HEK293T (cell line): ENCODE measurements at places on chromosomes 13 and 19.

DNA sequence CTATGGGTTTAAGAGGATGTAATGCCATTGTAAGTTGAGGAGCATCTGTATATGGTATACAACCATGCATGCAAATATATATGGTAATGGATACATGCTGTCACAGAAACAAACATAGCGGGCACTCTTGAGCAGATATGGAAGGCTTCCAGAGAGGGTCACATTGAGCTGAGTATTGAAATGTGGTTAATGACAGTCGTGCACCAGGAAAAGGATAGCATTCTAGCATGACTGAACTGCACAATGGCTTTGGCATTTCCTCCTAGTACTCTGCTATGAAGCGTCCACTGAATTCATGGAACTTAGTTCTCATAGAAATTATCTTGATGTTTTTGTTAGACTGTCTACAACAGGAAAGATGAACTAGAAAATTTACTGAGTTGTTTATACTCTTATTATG is 25.2 kb downstream of the DGKH start:
- no peak for DNase-seq

DNA sequence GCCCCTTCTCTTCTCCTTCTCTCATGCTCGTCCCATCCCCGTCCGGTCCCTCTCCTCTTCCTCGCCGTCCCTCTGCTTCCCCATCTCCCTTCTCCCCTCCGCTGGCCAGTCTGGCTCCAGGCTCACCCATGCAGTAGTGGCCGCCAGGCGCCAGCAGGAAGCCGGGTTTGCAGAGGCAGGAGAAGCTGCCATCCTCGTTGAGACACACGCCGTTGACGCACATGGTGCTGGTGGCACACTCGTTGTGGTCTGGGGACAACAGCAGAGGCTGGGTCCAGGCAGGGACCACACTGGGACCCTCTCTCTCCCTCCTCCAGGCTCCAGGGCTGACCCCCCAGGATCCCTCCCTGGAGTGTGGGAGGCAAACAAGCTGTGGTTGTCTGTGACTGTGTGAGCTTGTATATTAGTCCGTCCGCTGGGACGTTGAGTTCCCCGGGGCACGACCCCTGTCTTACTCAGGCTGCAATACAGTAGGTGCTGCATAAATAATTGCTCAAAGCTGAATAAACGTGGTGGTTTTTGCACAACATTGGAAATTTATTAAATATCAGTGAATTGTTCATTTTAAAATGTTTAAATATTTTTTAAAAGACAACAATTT is 16.4 kb downstream of the FBN3 start:
- DNase-seq, result no peak

DNA sequence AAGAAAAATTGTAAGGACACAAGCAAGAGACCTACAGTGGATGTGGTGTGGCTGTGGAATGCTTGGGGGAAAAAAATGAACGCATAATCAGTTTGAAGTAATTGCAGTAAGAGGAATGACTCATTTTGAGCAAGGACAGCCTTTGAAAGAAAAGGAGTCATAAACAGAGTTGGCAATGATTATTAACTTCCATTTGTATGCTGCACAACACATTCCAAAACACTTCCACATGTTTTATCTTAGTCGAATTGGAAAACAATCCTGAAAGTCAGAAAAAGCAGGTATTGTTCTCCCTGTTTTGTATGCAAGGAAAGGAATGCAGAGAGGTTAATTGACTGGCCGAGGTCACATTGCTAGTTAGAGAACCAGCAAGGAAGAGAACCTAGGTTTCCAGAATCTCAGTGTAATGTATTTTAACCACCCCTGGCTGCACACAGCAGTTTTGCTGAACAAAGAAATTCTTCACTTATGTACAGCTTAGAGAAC is 630.0 kb upstream of the MIR17HG start:
- DNase-seq, result no peak

GRCh38 chr13:25080773-25081172 is 15.2 kb upstream of the PABPC3 start:
- no peak for DNase-seq

DNA sequence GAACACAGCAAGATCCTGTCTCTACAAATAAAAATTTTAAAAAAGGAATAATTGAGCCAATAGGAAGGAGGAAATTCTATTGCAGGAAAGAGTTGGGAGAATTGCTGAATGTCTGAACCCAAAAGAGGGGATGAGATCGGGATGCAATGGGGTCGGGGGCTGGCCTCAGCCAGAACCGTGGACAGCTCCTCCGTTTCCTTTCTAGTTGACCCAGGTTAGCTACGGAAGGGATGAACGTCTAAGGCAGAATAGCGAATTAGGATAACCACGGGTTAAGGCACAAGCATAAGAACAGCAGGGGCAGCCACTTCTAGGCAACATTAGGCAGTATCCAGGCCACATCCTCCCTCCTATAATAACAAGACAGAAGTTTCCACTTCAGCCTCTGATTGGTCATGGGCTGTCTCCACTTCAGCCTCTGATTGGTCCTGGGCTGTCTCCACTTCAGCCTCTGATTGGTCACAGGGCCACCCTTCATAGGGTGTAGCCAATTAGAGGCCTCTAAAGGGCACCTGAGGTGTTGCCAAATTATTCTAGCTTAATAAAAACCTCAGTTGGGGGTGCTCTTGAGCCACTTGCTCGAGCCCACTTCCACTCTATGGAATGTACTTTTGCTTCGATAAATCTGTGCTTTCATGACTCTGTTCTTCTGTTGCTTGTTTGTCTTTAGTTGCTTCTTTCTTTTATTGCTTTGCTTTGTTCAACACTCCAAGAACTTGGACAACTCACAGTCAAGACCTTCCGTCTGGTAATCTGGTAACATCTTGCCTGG is 24.9 kb upstream of the TPM4 start:
- DNase-seq, result no peak

DNA sequence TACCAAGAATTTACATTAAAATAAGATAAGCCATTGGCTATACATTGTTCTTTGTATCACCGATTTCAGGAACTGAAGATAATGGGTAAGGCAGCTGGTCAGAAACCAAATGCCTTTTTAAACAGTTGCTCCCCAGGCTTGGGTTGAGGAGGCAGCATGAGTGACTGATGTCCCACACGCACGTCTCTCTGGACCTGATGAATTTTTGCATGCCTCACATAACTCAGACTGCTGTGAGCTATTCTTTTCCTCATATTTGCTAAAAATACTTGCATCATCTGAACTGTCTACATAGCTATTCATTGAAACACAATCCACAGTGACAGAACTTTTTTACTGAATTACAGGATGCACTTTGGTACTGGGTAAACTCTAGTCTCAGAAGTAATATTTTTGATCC is 123.6 kb upstream of the MAB21L1 start:
- no peak for DNase-seq

DNA sequence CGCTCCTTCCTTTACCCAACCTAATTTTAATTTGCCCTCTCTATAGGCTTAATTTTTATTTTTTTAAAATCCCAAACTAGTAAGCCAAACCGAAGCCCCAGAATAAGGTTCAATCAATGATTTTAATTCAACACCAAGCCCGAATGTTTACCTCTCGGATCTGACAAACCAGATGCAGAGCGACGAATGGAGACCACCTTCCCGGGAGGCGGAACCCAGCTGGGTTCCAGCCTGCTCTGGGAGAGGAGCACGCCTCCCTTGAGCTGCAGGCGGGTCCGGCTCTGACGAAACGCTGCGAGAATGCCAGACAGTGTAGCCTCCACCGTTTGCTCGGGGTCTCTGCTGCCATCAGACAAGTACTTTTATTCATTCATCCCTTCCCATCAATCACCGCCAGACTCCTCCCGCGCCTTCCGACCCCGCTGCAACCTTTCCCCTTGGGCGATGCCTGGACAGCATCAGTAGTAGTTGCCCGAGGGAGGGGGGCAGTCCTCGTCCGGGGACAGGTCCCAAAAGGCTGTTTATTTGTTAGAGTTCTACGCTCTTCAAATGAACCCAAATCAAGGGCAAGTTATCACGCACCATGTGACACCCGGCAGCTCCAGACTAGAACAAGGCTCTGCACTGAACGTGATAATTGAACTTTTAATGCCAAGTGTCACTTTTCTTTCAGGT is 752 bp upstream of the EDNRB start:
- peak; percentile 80 for DNase-seq

GRCh38 chr13:53920916-53921315 is 892.3 kb downstream of the OLFM4 start:
- no peak for DNase-seq

GRCh38 chr13:109151696-109152095 is 522.3 kb downstream of the MYO16 start:
- DNase-seq, result no peak

- DNase-seq, result peak; percentile 19
These were observed 2.5 kb downstream of the ZC3H4 start for GRCh38 chr19:47111006-47111621.

DNA sequence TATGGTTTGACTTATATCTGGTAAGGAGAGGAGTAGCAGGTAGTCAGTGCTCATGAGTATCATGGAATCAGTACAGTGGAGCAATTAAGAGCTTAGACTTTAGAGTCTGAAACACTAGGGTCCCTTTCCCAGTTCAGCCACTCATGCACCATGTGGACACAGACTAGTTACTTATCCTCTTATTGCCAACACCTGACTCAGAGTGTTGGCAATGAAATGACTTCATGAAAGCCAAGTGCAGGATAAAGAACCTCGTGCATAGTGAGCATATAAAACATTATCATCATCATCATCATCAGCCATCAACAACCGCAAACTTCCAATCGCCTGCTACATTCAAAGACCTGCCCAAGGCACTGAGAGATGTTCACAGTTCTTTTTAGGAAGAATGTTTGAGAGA is 164.2 kb downstream of the FOXO1 start:
- DNase-seq, result no peak

DNA sequence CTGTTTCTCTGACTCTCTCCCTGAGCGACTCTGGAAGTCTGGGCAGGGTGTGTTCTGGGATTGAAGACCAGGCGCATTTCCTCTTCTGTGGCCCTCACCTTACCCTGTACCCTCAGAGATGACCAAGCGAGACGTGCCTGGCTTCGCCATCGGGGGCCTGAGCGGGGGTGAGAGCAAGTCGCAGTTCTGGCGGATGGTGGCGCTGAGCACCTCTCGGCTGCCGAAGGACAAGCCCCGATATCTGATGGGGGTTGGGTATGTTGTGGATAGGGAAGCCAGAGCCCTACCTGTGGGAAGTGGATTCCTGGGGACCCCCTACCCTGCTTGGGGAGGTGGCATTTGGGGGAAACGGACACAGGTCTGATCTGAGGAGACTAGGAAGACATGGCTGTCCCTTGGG is 5.8 kb upstream of the DNM2 start:
- no peak for DNase-seq

DNA sequence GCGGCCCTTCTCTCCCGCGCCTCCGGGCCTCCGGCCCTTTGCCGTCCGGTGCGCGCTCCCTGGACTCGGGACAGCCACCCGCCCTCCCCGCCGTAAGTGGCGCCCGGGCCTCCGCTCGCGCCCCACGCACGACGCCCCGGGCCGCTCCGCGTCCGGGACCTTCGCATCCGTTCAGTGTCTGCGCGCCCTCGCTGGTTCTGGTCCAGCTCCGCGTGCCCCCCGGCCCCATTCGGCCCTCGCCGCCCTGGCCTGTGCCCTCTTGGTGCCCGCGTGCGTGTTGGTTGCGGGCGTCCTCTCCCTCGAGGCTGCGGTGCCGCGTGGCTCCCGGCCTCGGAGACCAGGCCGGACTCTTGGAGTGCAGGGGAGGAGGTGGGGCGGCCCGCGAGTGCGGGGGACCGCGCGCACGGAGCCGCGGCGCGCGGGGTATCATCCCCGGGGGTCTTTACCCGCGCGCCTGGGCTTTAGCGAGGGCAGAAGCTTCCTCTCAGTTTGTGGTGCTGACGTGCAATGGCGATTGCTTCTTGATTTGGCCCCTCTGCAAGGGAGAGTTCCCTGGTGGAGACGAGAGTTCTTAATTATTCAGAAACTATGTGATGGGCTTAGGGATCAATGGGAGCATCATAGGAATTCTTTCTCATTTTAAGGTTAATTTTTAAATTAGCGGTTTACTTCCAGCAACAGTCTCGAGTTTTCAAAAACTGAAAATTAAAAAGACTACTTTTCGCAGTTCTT is 757 bp downstream of the WASF3 start:
- peak; percentile 25 for DNase-seq

GRCh38 chr13:99988529-99989275 is 7.1 kb downstream of the ZIC2 start:
- DNase-seq, result no peak

- DNase-seq, result no peak
These were observed 121.0 kb downstream of the AKAP11 start for GRCh38 chr13:42392716-42393572.

DNA sequence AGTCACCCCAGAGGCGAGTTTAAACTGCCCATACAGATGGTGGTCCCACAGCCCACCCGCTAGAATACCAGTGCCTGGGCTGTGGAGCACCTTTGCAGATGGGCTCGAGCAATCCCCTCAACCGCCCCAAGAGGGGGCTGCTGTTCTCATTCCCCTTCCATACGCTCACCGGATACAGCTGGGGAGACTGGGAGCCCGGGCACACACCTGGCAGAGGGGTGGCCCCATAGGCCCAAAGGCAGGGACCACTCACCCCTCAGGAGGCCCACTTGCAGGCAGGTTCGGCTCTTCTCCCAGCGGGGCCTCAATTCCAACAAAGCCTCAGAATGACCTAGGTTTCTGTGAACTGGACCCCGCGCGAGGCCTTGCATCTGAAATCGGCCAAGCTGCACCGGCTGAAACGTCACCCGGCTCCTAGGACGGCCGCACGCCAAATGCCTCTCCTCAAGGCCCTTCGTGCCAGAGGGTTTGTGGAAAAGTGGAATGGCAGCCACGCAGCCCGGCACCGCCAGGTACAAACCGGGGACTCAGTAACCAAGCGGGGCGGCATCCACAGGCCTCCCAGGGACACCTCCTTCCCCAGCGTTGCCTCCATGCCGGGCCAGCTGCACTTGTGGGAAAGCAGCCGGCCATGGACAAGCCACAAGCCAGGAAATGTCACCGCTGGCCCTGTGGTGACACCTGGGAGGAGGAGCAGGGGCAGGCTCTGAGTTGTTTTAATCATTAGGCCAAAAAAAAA is 18.7 kb downstream of the MLLT1 start:
- DNase-seq, result peak; percentile 66

DNA sequence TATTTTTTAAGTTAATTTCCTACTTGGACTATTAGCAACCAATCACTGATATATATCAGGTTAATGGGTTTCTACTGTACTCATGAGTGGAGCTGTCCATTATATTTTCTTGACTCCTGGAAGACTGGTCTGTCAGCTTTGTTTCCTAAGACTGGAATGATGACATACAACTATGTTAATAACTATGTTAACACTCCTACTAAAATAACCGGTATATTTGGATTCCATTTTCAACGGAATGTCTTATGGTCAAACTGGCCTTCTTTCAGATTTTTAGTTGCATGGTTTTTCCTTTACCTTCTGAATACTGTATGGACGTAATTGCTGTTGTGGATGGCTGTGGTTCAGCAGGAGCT is 45.8 kb upstream of the GPI start:
- no peak for DNase-seq

GRCh38 chr19:35557539-35558399 is 5.7 kb downstream of the ATP4A start:
- DNase-seq, result peak; percentile 96

GRCh38 chr19:12799742-12800465 is 1.7 kb downstream of the PRDX2 start:
- no peak for DNase-seq

GRCh38 chr19:12133069-12133468 is 7.1 kb downstream of the ZNF20 start:
- no peak for DNase-seq
